ENCODE measurements at places on chromosomes 1 and 21.

DNA sequence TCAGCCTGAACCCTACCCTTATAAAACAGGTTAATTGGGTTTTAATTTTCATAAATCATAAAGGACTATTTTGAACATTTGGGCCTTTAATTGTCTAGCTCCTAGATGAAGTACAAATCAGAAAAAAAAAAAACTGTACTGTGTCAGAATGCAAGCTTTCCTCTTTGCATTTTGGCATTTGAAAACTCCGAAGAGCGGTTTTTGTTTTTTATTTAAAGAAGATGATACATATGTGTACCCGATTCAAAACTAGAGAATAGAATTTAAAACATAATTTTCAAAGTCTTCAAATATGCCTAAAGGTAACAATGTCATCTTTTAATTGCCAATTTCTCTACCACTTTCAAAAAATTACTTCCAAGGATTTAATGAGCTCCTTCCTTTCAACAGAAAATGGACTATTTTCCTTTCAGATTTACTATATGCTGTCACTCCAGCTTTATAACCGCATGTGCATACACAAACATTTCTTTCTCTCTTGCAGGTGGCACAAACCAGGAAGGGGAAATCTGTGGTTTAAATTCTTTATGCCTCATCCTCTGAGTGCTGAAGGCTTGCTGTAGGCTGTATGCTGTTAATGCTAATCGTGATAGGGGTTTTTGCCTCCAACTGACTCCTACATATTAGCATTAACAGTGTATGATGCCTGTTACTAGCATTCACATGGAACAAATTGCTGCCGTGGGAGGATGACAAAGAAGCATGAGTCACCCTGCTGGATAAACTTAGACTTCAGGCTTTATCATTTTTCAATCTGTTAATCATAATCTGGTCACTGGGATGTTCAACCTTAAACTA lies 33.7 kb downstream of the MRPL39 start:
- peak; percentile 55 for DNase-seq

- peak; percentile 45 for DNase-seq
Observed at GRCh38 chr1:23554481-23555269, 4.6 kb downstream of the ID3 start.

- DNase-seq: no peak
Observed at GRCh38 chr1:107933736-107934135, 31.2 kb downstream of the VAV3 start.

DNA sequence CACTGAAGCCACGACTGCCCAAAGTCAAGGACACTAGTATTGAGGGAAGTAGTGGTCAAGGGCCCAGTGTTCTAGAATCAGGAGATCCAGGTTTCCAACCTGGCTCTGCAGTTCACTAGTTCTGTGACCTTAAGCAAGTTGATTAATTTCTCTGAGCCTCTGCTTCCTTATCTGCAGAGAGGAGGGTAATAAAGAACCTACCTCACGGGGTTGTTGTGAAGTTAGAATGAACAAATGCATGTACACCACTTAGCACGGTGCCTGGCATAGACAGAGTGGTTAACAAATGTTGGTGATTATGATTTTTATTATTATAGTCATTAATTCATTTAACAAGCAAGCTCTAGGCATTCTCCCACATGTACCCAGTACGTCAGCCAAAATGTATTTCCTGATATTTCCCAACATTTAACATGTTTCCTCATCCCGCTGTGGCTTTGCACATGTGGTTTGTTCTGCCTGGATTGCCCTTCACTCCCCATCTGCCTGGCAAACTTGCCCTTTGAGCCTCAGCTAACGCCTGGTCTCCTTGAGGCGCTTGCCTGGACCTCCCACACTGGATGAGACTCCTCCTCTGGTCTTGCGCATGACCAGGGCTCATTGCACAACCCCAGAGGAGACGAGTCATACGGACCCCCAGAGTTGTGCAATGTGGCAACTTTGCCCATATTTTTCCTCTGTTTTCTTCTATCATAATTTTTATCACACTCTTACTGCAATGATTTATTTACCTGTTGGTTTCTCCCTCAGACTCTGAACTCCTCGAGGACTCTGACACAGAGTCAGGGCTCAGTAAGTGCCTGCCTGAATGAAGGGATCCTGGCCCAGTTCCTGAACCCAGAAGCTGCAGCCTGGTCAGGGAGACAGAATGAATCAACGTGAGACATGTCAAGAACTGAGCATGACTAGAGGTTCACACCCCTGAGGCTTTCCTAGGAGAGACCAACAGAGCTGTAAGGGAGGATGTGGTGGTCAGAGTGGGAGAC lies 20.7 kb upstream of the MFSD2A start:
- peak; percentile 20 for DNase-seq

DNA sequence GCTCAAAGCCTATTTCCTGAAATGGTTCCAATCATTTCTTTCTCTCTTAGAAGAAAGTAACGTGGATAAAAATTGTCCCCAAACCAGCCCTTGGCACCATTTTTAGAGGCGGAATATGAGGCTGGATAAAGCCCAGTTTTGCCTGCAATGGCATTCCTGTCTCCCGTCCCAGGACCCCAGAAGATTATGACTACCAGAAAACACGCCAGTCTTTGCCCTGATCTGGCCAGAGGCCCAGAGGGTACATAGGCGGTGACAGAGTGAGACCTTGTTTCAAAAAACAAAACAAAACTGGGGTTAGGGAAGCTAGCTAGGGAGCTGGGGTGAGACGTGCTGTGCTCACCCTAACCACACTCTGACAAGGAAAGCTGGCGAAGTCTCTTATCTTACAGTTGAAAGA lies at the start of gene AADACL4:
Gene AADACL4 (plus strand): TSS at position 301 of the 400 bp plus-strand sequence. CDS start 462 bp downstream, outside the sequence.
- no peak for DNase-seq

- DNase-seq: no peak
Observed at GRCh38 chr1:38082769-38083263, 36.2 kb upstream of the POU3F1 start.

DNA sequence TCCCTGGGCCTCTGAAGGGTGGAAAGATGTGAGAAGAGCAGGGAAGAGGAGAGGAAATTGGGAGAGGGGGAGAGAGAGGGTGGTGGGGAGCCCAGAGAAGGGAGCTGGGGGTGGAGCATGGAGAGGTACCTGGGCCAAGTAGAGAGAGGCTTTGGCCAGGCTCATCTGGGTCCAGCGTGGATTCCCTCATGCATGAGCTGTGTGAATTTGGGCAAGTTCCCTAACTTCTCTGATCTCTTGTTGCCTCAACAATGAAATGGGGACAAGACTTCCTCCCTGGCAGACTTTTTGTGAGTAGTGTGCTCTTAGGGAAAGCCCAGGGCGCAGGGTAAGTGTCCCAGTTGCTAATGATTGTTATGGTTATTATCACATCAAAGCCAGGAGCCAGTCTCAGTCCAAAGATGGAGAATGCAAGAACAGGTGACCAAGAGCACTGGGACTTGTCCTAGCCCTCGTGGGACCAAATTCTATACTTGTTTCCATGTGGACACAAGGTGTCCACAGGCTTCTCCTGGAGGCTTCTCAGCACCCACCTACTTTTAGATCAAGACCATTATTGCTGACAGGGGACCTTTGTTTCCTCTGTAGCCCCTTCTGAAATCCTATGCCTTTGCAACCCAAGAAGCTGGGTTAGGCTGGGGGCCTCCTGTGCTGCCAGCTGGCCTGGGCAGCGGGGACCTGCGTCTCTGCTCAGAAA lies 13.9 kb downstream of the IL6R start:
- DNase-seq: no peak

- DNase-seq: no peak
Observed at GRCh38 chr1:223793716-223794115, 52.0 kb downstream of the TP53BP2 start.

GRCh38 chr1:201487742-201488141 lies 18.8 kb upstream of the PHLDA3 start:
- DNase-seq: no peak

- DNase-seq: no peak
Observed at GRCh38 chr21:21973806-21974205, 975.6 kb downstream of the NCAM2 start.

- DNase-seq: no peak
Observed at GRCh38 chr1:35115459-35116383, 36.5 kb downstream of the ZMYM1 start.

DNA sequence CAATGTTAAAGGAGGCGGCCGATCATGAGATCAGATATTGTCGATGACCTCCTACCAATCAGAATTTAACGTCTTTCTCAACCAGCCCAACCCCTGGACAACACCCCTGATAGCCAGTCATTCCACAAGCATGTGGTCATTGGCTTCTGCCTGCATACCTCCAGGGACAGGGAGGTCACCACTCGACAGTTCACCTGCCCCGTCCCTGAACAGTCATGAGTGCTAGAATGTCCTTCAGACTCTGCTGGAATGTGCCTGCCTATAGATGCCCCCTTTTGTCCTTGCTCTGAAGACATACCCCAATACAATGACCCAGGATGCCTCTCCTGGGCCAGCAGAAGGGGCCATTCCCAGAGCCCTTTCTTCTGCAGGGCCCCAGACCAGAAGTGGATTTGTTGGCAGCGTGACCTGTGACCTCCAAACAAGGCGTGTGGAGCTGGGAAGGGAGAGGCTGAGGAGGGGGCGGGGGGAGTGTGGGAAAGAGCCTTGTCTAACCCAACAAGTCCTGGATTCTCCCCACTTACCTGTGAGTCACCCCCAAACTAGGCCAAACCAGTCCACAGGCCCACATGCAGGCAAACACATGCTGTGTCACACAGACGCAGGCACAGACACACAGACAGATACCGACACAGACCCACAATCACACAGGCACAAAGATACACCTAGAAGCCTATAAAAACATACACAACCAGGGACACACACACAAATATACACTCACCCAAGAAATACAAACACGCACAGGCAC lies 2.2 kb downstream of the CRYBG2 start:
- DNase-seq: no peak

GRCh38 chr1:159839116-159839849 lies 12.6 kb downstream of the SLAMF8 start:
- no peak for DNase-seq

DNA sequence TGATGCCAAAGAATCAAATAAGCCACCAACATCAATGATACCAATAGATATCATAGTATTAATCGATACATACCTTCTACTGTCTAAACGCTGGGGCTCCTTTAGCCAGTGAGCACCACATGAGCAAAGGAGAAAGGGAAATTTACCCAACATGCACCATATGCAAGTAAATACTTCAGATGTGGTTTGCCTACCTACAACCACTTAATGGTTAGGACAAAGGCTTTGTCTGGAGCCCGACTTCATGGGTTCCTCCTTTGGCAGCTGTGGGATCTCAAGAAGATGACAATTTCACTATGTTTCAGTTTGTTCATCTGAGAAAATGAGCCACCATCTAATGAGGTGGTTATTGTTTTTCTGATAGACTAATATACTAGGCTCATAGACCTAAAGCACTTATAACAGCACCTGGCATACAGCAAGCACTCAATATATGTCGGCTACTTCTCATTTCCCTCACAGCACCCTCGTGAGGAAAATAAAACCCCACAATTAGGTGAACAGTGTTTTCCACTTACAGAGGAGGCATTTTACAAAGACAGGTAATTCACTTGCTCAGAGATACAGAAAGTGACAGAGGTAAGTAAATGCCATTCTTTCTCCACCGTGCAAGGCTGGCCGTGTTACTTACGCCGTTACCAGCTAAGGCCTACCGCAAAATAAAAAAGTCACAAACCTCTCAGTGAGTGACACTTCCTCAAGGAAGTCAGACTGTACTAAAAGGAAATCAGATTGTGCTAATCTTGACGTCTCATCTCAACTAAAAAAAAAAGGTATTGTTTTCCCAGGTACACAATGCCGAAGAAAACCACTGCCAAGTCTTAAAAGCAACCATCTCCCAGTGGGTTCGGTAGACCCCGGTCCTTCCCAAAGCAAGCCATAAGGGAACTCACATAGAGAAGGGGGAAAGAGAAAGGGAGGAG lies 1.6 kb downstream of the TTC13 start:
- no peak for DNase-seq

DNA sequence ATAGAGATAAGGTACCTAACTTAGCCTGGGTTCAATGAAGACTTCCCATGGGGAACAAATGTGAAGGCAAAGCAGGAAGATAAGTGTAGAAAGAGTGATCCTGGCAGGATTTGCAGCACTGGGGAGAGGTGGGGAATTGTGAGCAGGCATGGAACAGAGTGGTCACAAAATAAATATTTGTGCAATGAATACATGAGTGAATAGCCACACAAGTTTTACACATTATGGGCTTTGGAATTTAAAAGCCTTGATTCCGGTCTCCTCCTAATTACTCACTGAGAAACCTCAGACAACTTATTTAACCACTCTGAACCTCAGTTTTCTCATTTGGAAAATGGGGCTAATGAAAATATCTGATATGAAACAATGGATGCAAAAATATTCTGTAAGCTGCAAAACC lies 148.3 kb downstream of the ELAVL4 start:
- DNase-seq: no peak

DNA sequence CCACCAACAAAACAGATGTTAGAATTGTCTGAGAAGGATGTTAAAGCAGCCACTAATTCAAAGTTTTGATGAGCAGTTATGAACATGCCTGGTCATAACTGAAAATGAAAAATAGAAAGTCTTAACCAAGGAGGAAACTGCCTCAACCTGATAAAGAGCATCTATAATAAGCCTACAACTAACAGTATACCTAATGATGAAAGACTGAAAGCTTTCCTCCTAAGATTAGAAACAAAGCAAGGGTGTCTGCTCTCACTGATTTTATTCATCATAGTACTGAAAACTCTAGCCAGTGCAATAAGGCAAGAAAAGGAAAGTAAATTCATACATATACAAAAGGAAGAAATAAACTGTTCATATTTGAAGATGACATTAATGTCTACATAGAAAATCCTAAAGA lies 82.0 kb downstream of the KCNK1 start:
- no peak for DNase-seq

DNA sequence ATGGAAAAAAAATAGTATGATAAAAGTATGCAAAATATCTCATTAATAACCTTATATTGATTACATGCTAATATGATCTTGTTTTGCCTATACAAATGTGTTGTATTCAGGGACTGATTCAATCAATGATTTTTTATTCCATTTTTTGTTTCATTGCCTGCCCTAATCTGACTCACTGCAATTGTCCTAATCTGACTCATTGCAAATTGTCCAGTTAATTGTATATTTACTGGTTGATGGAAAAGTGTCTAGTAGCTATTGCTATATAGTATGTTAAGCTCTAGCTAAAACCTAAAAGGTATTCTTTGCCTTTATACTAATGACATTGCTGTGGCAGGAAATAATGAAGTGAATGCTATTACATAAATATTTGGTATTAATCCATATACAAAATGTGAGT lies 728.9 kb upstream of the ZP4 start:
- DNase-seq: no peak

GRCh38 chr1:99808391-99809115 lies 41.6 kb upstream of the AGL start:
- DNase-seq: peak; percentile 94

- no peak for DNase-seq
Observed at GRCh38 chr1:64072089-64072793, 131.2 kb upstream of the UBE2U start.

DNA sequence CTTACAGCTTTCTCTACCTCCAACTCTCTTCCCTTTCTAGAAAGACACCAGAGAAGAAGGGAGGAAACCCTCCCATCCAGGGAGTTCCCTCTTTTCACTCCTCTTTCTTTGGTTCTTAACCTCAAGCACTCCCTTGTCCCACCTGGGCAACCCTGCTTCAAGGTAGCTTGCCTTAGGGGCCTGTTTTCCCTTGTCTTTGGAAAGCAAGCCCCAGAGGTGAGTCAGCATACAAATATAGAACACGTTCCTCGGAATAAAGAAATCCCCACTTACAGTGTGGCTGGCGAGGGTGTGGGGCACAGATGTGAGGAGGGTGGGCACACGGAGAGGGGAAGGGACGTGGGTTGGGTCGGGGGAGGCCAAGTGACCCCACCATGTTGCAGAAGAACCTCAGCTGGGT lies 26.1 kb upstream of the KCNE2 start:
- no peak for DNase-seq

Data from hematopoietic multipotent progenitor cell treated with erythropoietin and hydrocortisone succinate and interleukin-3 and kit ligand, for 8 days (in vitro differentiated cells).